ENCODE measurements at places on chromosomes 7 and 10.

- no peak for DNase-seq
Measured at GRCh38 chr7:69187824-69188333, 410.4 kb upstream of the AUTS2 start.

- no peak for DNase-seq
Measured at GRCh38 chr10:12564173-12564572, 214.8 kb downstream of the CAMK1D start.

DNA sequence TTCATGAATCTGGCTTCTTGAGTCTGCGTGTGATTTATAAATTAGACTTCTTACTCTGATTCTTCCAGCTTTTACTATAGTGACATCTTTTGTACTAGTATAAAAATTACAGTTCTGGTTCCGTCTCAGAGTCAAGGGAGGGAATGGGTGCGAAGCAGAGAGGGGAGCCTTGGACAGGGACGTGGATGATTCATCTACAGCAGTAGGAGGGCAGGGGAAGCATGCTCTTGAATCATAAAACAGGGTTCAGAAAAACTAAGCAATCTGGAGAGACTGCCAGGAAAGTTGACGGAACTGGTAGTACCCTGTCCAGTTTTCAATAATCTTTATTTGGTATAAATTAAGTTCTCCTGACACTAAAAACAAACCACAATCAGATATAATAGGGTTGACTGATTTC is 58.1 kb downstream of the ITGA8 start:
- DNase-seq = peak; percentile 64

GRCh38 chr7:118517275-118517674 is 292.8 kb downstream of the ANKRD7 start:
- DNase-seq = no peak

GRCh38 chr7:140831724-140832123 is 93.0 kb downstream of the BRAF start:
- DNase-seq = no peak

DNA sequence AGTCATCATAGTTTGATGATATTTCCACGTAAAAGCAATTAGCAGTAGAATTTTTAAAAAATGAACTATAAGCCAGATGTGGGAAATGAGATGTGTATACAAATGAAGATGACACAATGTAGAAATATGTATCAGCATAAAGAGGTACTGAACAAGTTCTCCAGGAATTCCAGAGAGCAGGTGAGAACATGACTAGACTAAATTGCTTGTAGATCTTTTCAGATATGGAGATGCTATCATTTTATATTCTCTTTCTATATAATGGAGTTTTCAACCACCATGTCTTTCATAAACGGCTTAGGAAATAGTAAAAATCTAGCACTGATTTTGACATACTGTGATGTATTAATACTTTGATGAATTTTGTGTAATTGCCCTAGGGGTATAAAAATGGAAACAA is 130.9 kb downstream of the SEMA3D start:
- DNase-seq = no peak

GRCh38 chr7:46885167-46885566 is 696.7 kb downstream of the TNS3 start:
- no peak for DNase-seq

DNA sequence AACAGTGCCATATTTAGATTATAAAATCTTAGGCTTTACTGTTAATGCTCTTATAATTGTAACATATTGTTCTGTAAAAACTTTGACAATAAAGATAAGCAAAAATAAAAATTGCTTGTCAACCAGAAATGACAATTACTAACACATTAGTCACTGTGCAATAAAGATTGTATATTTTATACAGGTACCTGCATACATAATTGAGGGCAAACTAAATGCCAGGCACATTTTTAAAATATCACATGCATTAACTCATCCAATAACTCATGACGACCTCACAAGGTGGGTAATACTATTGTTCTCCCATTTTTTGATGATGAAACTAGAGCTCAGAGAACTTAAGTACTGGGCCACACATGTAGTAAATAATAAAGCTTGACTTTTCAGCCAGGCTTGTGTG is 1020.2 kb upstream of the C7orf33 start:
- no peak for DNase-seq

GRCh38 chr10:118729641-118730258 is 25.0 kb downstream of the CACUL1 start:
- no peak for DNase-seq

DNA sequence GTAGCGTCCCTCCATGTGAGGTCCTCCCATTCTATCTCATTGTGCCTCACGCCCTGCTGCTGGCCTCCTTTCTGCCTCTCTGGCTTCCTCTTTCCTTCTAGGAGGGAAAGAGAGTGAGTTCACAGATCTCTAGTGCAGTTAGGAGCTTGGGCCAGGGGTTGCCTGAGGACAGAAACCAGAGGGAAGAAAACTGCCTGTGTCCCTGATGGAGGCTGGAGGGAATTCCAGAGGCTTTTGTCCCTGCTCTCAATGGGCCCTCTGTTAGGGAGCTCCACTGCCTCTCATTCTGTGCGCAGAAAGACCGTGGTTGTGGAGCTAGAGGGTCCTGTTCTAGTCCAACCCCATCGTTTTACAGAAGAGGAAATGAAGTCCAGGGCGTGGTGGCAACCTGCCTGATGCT is 4.6 kb downstream of the MARVELD1 start:
- no peak for DNase-seq

DNA sequence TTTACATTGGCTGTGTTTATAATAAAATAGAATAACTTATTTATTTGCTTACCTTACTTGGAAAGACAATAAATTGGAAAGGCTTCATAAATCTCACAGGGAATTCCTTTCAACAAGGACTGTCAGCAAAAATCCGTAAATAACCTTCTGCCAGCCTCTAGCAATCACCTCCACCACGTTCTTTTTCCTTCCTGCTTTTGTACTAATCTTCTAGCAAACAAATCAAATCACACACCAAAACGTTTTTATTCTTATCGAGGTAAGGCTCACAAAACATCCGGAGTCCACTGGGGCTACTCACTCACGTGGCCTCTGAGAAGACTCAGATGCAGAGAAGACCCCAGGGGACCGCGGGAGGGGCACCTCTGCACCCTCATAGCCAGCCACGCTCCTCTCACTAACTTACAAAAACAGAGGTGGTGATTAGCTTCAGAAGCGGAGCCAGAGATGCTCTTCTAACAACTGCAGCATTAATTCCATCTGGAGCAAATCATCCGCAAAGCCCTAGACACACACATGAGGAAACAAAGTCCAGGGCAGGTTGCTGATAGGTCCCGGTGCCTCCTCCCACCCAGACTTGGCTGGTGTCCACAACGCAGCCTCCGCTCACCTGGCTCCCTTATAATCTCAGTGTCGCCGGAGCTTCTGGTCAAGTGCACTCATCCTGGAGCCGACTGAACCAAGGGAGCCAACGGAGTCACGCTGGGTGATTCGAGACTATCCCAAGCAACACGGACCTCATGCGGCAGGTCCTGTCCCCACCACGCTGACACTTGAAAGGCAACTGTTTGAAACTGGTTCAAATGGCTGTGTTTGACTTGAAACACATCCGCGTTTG is 22.5 kb downstream of the CTBP2 start:
- DNase-seq = no peak

GRCh38 chr10:75280236-75280635 is 44.5 kb upstream of the COMTD1 start:
- no peak for DNase-seq

Data from AG20443 (cell line).